SW 1271 (cell line): ENCODE measurements at places on chromosomes 3 and 15.
A peak's percentile ranks its signal among the peaks of the same experiment; 100 is the strongest.

GRCh38 chr15:58555162-58556027, 123.6 kb downstream of the LIPC start:
- no peak for DNase-seq

DNA sequence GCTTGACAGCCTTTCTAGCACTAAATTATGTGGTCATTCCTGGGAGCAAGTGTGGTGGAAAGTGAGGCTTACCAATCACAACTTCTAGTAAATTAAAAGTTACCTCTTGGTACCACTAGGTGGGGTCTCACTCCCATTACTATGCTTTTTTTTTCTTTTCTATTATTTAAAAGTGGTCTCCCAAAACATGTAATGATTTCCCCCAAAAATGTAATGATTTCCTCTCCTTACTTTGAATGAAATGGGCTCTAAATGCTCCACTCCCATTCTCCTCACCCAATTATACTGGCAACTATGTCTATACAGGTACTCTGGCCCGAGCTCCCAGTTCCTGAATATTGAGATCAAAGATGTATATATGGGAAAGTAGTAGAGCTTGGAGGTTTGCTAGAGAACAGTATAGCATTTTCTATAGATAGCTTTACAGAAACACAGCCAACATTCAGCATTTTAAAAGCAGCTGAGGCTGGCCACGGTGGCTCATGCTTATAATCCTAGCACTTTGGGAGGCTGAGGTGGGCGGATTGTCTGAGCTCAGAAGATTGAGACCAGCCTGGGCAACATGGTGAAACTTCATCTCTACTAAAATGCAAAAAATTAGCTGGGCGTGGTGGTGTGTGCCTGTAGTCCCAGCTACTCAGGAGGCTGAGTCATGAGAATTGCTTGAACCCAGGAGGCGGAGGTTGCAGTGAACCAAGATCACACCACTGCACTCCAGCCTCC, 70.9 kb downstream of the DCUN1D1 start:
- peak; percentile 49 for DNase-seq

GRCh38 chr3:116757315-116757714, 47.7 kb downstream of the TUSC7 start:
- DNase-seq = no peak

DNA sequence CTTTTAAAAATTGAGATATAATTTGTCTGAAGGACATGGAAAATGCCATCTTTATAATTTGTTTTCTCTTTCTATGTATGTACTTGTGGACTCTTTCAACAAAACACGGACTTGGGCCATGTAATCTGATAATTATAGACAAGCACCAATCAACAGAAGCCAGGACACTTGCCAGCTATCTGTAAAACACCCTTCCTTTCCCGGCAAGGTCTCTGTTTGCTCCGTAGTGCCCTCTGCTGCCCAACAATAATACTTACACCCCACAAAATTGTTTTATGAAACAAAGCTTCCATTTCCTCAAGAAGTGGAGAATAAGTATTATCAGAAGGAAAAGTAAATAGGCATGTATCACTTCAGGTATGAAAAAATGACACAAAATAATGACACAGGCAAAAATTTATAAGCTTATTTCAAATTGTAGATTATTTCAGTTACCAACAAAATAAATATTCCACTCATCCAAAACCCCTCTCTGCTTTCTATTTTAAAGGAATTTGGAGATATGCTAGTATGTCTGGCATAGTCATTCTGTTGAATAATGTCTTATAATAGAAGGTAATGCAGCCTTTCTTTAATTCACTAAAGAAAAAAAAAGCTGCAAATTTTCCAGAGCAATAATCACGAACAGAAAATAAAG, 32.8 kb downstream of the MYH15 start:
- DNase-seq = peak; percentile 31

DNA sequence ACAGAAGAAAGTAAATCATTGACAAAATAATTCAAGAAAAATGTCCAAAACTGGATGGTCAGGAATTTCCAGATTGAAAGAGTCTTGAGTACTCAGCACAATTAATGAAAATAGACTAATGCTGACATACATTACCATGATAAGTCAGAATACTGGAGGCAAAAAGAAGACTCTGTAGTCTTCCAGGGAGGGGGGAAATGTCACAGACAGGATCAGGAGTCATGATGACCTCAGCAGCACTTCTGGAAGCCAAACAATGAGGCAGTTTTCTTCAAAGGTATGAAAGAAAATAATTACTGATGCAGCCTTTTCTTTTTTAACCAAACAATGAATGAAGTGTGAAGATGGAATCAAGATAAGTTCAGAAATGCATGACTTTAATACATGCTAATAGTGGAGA, 30.1 kb upstream of the SLC22A13 start:
- DNase-seq = no peak

GRCh38 chr3:174441588-174442301, 417.4 kb upstream of the NAALADL2 start:
- no peak for DNase-seq

DNA sequence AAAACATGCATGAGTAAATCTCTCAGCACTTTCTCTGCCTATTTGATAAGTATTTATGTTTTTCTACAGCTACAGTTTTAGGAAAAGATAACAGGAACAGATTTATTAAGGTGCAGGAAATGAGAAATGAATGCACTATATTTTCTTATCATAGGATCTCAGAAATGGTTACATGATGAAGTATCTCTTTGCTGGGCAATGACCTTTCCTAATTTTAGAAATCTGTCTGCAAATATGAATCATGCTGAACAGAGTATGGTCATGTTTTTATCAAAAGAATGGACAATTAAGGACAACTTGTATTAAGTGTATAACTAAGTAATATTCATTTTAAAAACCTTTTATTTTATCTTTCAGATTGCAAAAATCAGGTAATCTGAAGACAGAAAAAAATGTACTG, 53.8 kb upstream of the SPPL2A start:
- no peak for DNase-seq

GRCh38 chr15:99247062-99247461, 2.3 kb downstream of the TTC23 start:
- DNase-seq = no peak

DNA sequence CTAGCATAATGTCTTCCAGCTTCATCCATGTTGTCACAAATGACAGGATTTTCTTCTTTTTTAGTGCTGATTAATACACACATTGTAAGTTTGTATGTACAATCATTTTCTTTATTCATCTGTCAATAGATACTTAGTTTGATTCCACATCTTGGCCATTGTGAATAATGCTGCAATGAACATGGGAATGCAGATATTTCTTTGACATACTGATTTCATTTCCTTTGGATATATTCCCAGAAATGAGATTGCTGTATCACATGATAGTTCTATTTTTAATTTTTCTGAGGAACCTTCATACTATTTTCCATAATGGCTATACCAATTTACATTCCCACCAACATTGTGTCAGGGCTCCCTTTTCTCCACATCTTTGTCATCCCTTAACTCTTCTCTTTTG, 117.9 kb downstream of the MEIS2 start:
- DNase-seq = no peak

GRCh38 chr15:34607832-34608231, 24.4 kb upstream of the GOLGA8B start:
- no peak for DNase-seq

GRCh38 chr15:31372635-31373091, 46.0 kb downstream of the KLF13 start:
- DNase-seq = no peak

- no peak for DNase-seq
Observed at GRCh38 chr3:142863010-142863817, 25.7 kb downstream of the PCOLCE2 start.

- peak; percentile 74 for DNase-seq
Observed at GRCh38 chr3:173395073-173395411, 2.5 kb upstream of the NLGN1 start.

DNA sequence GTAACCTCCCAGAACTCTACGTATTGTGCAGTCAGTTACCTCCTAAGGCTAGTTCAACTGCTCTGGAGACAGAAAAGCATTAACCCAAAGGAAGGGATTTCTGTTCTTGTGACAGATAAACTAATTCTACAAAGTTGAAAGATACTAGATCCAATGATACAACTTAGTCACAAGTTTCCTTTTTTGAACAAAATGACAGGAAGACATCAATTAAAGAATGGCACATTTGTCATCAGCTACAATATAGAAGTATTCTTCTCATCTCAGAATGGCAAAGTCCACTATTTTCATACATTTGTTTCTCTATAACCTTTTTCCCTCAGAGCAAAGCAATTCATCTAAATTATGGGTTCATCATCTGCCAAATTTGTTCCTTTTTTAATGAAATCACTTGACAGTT, 43.7 kb downstream of the ISL2 start:
- no peak for DNase-seq

DNA sequence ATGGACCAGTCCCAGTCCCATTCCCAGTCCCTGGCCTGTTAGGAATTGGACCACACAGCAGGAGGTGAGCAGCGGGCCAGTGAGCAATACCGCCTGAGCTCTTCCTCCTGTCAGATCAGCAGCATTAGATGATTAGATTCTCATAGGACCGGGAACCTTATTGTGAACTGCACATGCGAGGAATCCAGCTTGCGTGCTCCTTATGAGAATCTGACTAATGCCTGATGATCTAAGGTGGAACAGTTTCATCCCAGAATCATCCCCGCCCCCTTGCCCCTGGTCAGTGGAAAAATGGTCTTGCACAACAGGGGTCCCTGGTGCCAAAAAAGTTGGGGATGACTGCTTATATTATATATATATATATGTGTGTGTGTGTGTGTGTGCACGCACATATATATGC, 63.1 kb downstream of the IFT57 start:
- no peak for DNase-seq

DNA sequence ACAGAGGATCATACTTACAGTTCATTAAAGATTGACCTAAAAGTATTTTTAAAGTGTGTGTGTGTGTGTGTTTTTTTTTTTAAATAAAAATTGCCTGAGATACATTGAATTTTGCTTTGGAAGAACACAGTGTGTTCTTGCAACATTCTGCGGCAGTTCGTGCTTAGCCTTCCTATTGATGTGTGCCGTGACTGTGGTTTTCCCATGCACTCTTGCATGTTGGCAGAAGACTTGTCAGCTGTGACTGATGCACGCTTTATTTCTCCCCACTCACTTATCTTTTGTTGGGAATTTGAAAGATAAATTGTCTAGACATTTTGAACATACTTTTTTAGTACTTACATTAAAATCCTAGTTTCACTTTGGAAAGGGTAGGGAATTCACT, 136.3 kb upstream of the LRRFIP2 start:
- no peak for DNase-seq

DNA sequence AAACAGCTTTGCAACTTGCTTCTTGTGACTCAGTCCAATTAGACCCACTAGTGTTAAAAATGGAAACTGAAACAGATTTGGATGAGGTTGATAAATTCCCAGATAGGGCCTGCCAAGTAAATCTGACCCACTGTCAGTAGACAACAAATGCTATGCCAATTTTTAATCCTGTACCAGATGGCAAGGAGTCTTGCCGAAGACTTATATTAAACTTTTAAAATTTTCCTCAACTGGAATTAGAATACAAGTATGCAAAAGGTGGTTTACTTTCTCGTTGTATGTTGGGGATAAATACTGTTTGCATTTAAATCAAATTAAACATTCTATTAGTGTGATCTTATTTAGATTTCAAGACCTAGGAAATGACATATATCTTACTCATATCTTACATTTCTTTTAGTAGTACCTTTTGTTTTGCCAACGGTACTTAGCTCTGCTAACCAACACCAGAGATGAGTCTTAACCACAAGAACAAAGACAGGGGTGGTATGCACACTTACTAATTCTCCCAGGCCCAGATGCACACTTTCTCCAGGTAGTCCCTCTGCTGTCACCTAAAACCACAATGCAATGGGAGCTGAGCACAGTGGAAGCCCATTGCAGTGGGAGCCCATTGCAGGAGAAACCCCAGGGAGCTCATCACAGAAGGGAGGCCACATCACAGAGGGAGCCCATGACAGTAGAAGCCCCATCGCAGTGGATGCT, 77.8 kb downstream of the WWTR1 start:
- peak; percentile 90 for DNase-seq

- no peak for DNase-seq
Observed at GRCh38 chr3:81713031-81713430, 48.4 kb downstream of the GBE1 start.

GRCh38 chr3:156843071-156843808, 17.1 kb downstream of the LEKR1 start:
- no peak for DNase-seq

GRCh38 chr15:83992324-83993031, 243.1 kb upstream of the GOLGA6L4 start:
- DNase-seq = no peak

DNA sequence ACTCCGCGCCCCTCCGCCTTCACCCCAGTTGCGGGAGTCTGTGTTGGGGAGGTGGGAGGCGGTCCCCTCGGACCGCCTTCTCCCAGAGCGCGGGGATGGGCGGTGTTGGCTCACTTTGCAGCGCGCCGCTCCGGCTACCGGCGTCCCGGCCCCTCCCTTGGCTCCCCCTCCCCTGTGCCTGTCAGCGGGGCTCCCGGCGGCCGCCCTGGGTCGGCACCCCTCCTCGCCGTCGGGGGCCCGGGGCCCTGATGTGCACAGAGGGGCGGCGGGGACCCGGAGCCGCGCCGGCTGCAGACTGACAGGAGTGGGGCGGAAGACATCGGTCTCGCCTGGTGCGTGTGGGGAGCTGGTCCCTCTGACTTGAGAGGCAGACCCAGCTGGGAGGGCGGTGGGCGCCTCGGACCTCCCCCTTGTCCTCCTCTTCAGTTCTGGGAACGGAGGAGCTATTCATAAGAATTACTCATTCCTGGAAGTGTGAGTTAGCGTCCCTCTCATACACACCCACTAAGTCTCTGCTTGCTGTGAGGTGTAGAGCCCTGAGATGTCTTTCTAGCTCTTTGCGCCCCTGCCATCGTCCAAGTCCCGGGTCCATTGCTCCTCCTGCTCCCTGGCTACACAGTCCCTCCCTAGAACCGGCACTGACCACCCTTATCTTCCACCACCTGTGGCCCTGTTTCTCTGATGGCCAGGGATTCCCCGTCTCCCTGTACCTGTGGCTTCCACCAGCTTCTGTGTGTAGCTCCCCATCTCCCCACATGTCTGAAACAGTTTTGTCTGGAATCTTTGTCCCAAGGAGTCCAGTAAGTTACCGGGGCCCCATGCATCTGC, 42.3 kb upstream of the ROPN1 start:
- DNase-seq = no peak

GRCh38 chr3:17515445-17516234, 226.8 kb downstream of the TBC1D5 start:
- DNase-seq = no peak

DNA sequence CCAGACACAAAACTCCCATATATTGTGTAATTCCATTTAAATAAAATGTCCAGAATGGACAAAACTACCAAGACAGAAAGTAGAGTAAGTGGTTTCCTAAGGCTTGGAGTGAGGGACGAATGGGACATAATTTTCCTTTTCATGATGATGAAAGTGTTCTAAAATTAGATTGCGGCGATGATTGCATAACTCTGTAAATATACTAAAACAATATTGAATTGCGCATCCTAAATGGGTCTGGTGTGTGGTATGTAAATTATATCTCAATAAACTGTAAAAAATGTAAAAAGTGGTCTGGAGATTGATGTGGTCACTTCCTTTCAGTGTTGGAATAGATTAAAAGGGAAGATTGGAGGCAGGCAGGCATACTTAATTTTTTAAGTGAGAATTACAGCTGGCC, 105.9 kb upstream of the KCNAB1 start:
- no peak for DNase-seq
